ENCODE measurements at places on chromosomes 7 and 10.

GRCh38 chr10:112080231-112080630, 103.3 kb downstream of the GPAM start:
- no peak for DNase-seq

- no peak for DNase-seq
Observed at GRCh38 chr7:151716323-151716722, 160.6 kb downstream of the PRKAG2 start.

GRCh38 chr7:149147072-149147751, at the start of gene ZNF398:
Gene ZNF398, plus strand, starts transcription at chr7:149147453. Its CDS starts 290 bp downstream, at chr7:149147743.
- peak; percentile 73 for DNase-seq

DNA sequence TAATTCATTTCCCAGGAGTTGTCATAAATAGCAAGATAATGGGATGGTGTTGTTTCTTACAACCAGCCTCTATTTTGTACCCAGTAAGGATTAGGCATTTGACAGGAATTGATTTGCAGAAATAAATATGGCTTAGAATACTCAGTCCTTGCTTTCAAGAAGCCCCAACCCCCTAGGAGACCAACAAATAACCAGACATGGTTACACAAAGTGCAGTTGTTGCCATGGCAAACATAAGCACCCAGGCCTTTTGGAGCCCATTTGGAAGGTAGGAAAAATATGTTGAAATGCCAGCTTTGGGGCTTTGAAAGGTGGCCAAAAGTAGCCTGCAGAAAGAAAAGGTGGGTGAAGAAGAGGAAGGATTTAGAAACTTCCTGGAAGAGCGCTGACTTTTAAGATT, 397.5 kb downstream of the CDC14C start:
- no peak for DNase-seq

DNA sequence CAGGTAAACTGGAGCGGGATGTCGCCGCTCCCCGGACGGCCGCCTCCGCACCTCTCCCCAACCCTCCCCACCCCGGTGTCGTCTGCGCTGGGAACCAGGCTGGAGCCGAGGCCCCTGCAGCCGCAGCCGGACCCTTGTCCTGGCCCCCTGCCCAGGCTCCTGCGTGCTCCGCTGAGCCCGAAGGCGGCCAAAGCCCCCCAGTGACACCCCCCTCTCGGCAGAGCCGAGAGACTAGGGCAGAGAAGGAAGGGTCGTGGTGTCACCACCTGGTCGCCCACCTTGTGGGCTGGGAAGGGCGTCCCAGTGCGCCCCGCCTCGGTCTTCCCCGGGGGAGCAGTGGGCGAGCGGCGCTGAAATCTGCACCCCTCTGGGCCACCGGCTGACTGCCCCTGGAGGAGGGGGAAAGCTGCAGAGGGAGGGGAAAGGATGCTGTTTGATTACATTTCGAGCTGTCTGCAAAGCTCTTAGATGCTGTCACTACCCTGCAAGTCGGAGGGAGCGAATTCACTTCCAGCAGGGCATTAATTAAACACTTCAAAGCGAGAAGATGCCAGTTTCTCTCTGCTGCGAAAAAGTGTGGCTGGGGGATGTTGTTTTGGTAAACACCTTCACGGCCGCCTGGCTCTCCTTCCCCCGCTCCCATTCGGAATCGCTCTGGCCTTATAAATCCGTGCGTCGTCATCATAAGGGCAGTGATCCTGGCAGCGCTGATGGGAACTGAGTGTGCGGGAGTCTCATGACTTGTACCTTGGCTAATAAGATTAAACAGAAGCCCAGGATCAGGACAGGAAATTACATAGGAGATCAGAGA, 622 bp downstream of the DYNC1I1 start:
- DNase-seq: no peak

- no peak for DNase-seq
Observed at GRCh38 chr10:72011976-72012512, 47.8 kb downstream of the CHST3 start.

DNA sequence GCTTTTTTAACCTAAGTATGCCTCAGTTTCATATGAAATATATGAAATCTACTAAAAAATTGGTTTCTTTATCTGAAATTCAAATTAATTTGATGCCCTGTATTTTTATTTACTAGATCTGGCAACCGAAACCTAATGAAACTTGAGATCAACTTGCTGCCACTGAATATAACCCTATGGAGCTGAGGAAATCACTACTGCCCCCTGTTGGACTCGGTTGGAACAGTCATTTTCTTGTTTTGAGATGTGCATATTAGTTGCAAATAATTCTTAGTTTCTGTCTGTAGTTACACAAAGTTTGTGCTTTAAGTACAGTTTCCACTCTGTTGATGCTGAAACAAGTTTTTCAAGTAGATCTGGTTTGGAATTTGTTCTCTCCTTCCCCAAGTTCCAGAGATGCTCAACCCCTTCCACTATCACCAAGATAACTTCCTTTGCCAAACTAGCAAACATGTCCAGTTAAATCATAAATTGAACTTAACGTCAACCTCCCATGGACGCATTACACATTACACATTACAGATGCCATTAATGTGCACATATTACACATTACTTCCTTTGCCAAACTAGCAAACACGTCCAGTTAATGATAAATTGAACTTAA, 22.2 kb upstream of the EXOC4 start:
- peak; percentile 20 for DNase-seq

GRCh38 chr10:49776851-49777250, 14.7 kb upstream of the OGDHL start:
- DNase-seq: no peak

DNA sequence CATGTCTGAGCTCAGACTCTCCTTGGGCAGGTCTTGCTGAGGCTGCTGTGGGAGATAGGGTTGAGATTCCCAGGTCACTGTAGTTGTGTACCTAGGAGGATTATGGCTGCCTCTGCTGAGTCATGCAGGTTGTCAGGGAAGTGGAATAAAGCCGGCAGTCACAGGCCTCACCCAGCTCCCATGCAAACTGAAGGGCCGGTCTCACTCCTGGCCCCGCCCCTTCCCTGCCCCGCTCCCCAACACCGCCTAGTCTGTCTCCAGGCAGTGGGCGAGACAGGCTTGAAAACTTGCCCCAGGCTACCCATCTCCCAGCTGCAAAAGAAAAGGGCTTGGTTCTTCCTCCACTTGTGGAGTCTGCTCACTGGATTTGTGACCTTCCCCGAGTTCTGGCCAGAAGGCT, 41.6 kb upstream of the SDHAF3 start:
- no peak for DNase-seq

- no peak for DNase-seq
Observed at GRCh38 chr7:47191876-47192291, 390.0 kb downstream of the TNS3 start.

DNA sequence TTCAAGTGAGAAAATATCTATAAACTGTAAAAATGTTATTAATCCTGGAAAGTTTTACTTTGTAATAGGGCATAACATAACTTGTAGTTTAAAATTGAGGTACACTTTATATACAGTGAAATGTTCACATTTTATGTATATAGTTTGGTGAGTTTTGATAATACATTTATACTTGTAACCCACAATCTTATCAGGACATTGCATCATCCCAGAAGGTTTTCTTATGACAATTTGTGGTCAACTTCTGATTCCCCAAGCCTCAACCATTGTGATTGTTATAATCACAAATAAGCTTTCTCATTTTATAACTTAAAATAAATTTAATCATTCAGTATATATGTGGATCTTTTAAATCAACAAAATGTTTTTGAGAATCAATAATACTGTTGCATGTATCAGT, 151.1 kb downstream of the TFPI2 start:
- DNase-seq: no peak
